Spinal cord (tissue), 10 donors: ENCODE measurements at places on chromosomes 7 and 10. TPM values are rescaled to one million over a fixed set of nuclear protein-coding genes. Genes with fewer than 3 reads are reported as not detected.

- no peaks in the 10 kb centered on the region for H3K36me3 ChIP-seq
- H3K27me3 ChIP-seq: no peaks in the 10 kb centered on the region
- H3K4me1 ChIP-seq: peaks cover 4% of the 10 kb centered on the region
- H3K27ac ChIP-seq: peak overlapping the region; percentile 94
Measured at GRCh38 chr7:144834641-144835144, 1.2 kb downstream of the TPK1 start.

GRCh38 chr7:69609541-69610373 lies 11.5 kb downstream of the AUTS2 start:
- no peaks in the 10 kb centered on the region for H3K4me1 ChIP-seq
- no peaks in the 10 kb centered on the region for H3K36me3 ChIP-seq
- no peak overlapping the region for H3K27ac ChIP-seq

AKR1C8 gene
- total RNA-seq: 0.20 TPM

GRK5 gene
- total RNA-seq: 27.1 TPM

GRCh38 chr7:80918909-80919721 lies at the start of gene SEMA3C:
SEMA3C (minus strand) TSS chr7:80919051; CDS start chr7:80916781, 2,270 bp downstream.
- peaks cover 5% of the 10 kb centered on the region for H3K4me1 ChIP-seq
- peak within 1 kb of the TSS; percentile 85 for H3K4me3 ChIP-seq
- H3K27me3 ChIP-seq: no peaks in the 10 kb centered on the region
- H3K36me3 ChIP-seq: no peaks in the 10 kb centered on the region
- DNase-seq: peak; percentile 70

DNA sequence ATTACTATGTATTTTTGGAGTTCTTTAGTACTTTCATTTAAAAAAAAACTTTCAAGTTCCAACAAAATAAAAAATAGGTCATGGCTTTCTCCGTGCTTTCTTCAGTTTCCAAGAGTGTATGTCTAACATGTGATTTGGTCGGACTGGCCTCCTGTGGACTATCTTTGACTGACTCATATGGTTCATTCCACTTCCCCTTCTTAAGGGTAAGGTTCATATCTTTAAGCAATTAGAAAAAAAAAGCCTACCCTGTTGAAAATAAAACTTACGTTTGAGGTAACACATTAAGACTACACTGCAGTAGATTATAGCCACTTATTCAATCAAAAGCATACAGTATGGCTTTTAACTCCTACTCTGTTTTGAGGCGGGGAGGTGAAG lies 112.8 kb upstream of the AHR start:
- DNase-seq: no peak
- H3K36me3 ChIP-seq: no peaks in the 10 kb centered on the region
- no peak overlapping the region for H3K4me3 ChIP-seq
- H3K27me3 ChIP-seq: no peaks in the 10 kb centered on the region
- no peak overlapping the region for H3K27ac ChIP-seq

NUTM2D gene
- total RNA-seq: 3.6 TPM

DNA sequence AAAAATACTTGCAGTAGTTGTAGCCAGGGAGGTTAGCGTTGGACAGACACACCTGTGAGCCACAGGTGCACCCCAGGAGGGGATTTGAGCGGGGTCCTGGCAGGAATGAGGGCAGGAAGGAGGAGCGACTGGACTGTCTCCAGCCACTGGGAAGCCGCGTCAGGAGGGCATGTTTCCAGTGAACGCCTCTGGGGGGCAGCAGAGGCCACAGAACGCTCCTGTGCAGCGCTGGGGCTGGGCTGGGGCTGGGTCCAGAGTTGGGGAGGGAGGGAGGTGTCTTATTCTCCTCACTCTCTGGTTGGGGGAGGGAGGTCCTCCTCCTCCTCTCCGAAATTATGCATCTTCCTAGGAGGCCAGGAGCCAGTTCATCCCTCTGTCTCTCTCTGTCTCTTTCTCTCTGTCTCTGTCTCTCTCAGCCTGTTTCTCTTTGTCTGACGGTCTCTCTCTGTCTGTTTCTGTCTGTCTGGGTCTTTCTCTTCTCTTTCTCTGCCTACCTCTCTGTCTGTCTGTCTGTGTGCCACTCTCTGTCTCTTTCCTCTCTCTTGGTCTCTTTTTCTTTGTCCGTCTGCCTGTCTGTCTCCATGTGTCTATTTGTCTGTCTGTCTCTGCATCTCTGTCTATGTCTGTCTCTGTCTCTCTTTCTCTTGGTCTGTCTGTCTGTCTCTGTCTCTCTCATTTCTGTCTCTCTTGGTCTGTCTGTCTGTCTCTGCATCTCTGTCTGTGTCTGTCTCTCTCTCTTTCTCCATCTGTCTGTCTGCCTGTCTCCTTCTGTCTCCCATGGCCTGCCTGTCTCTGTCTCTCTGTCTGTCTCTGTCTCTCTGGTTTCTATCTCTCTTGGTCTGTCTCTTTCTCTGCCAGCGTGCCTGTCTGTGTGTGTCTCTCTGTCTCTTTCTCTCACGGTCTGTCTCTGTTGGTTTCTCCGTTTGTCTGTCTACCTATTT lies 9.9 kb upstream of the PSMG3 start:
- peak; percentile 43 for DNase-seq
- peaks cover 7% of the 10 kb centered on the region for H3K4me1 ChIP-seq
- H3K36me3 ChIP-seq: peaks cover 14% of the 10 kb centered on the region
- H3K27ac ChIP-seq: no peak overlapping the region
